ENCODE measurements at places on chromosomes 2 and 18. TPM values are rescaled to one million over a fixed set of nuclear protein-coding genes. Genes with fewer than 3 reads are reported as not detected.

The GKN1 gene
- total RNA-seq = not detected

The AP1S3 gene
- 8.8 TPM for total RNA-seq

The GPR55 gene
- 6.3 TPM for total RNA-seq

The IL36G gene
- not detected for total RNA-seq

The CRYBA2 gene
- total RNA-seq = not detected

The ZNF804A gene
- 0.75 TPM for total RNA-seq

The CTAGE1 gene
- total RNA-seq = not detected

Measured in spleen (tissue), 13 donors.